WTC11 (cell line): ENCODE measurements at places on chromosomes 6 and 20.

DNA sequence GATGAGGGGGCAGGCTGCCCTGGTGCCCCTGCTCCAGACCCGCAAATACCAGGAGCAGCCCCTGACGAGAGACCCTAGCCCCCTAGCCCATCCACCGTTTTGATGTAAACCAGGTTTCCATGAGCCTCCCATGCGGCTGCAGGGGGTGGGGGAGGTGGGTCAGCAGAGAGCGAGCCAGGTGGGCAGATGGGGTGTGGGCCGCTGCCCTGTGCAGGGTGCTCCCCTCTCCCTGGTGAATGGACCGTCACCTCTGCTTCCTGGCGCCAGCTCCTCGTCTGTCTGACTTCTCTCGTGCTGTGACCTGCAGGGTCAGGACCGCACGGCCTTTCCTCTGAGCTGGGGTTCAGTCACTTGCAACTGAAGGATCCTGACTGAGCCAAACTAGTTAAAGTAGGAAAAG, 15.7 kb upstream of the BHLHE23 start:
- DNase-seq: peak; percentile 10

DNA sequence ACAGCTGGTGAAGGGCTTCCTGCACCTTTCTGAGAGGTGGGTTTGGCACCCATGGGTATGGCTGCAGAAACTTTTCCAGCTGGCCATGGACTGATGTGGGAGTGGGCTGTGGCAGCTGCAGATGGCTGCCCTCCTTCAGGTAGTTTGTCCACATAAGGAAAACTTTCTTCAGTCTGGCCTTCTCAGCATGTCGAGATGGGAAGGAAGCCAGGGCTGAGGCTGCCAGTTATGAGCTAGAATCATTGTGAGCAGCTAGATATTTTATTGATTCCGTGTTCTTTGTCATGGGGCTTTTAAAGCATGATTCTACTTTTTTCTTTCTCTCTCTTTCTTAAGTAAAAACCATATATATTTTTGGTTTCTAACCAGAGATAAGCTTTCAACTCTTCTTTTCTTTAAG, 16.6 kb downstream of the NKX2-4 start:
- DNase-seq: no peak

- no peak for DNase-seq
These were observed 6.0 kb downstream of the TLDC2 start for GRCh38 chr20:36881888-36882287.

DNA sequence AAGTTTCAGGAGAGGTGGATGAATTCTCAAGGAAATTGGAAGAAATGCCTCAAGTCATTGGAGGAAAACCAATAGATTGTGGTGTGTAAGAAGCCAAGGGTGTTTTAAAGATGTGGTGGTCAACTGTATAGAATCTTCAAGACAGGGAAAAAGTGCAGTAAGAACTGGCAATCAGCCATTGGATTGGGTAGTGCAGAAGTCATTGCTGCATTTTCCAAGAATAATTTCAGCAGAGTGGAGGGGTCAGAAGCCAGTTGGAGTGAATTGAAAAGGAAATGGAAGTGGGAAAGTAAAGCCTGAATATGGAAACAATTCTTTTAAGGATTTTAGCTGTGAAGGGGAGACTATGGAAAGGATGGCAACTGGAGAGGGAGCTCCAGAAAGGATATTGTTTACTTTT, 128.2 kb upstream of the TMEM170B start:
- no peak for DNase-seq

DNA sequence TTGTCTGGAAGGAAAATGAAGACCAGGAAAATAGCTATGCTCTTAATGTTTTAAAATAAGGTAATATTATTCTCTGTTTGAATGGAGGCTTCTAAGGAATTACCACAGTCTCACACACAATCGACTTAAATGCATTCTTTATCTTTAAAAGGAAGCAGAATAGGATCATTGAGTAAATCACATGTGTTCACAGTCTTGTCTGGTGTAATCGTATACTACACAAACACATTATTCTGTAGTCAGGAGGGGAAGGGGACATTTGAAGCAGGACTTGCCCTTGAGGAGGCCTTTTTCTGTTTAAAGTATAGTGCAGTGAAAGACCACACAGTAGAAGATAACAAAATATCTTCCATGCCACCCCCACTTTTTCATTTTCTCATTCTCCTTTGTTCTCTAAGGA, 20.6 kb upstream of the REV3L start:
- DNase-seq: no peak

- no peak for DNase-seq
These were observed 20.7 kb downstream of the C6orf15 start for GRCh38 chr6:31091680-31092079.

GRCh38 chr20:38291966-38292365, 12.0 kb upstream of the BPI start:
- DNase-seq: no peak

GRCh38 chr6:17059022-17059421, 42.8 kb upstream of the STMND1 start:
- no peak for DNase-seq

GRCh38 chr6:132764370-132764769, 6.7 kb upstream of the VNN2 start:
- no peak for DNase-seq

DNA sequence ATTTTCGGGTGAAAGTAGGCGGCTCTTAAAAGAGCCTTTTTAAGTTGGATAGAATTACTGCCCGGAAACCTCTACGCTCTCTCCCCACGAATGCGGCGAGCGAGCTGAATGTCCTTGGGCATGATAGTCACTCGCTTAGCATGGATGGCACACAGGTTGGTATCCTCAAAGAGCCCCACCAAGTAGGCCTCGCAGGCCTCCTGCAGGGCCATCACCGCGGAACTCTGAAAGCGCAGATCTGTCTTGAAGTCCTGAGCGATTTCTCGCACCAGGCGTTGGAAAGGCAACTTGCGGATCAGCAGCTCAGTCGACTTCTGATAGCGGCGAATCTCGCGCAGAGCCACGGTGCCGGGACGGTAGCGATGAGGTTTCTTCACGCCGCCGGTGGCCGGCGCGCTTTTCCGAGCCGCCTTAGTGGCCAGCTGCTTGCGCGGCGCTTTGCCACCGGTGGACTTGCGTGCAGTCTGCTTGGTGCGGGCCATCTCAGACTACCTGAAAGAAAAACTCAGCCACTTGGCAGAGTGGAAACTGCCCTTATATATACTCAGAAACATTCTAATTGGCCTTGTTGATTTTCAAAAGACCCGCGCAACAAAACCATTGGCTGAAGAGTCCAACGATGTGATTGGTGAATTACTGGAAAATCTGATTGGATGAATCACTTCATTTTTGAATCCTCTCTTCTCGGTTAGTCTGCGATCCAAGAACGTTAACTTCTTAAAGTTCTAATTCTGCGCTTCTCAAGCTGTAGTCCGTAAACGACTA, 93.9 kb upstream of the BTN3A2 start:
- peak; percentile 65 for DNase-seq

- no peak for DNase-seq
These were observed 44.3 kb downstream of the TRERF1 start for GRCh38 chr6:42407379-42407778.

- no peak for DNase-seq
These were observed 9.0 kb downstream of the RRBP1 start for GRCh38 chr20:17673084-17673483.

DNA sequence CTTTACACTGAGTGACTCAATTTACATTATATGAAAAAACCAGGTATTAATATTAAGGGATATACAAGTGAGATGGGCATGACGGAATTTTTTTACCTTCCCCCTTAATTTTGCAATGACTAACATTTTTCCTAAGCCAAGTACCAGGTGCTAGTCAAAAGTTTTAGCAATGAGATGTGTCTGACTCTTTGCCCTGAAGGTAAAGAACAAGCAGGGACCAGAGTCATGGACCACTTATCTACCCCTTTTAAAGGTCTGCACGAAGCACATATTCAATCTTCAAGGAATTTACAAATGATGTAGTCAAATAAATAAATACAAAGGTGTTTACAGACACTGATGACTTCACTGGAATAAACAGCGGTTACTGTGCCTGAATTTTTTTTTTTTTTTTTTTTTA, 1.4 kb downstream of the GLO1 start:
- no peak for DNase-seq

GRCh38 chr6:16405375-16405774, 167.0 kb downstream of the GMPR start:
- DNase-seq: no peak

DNA sequence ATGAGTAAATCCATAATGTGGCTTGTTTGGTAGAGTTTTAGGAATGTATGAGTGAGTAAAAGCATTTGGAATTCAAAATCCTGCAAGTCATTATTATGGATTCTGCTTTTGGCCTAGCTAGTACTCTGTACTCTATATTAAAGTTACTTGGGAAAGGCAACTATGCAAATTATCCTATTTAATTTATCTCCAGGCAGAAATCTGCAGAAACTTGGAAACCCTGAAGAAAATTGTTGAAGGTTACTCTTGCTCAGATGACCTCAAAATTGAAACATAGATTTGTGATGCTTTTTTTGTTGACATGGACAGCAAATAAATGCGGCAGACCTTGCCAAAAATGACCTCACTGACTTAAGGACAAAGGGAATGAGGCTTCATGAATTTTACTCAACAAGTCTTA, 477.1 kb upstream of the EYS start:
- no peak for DNase-seq

DNA sequence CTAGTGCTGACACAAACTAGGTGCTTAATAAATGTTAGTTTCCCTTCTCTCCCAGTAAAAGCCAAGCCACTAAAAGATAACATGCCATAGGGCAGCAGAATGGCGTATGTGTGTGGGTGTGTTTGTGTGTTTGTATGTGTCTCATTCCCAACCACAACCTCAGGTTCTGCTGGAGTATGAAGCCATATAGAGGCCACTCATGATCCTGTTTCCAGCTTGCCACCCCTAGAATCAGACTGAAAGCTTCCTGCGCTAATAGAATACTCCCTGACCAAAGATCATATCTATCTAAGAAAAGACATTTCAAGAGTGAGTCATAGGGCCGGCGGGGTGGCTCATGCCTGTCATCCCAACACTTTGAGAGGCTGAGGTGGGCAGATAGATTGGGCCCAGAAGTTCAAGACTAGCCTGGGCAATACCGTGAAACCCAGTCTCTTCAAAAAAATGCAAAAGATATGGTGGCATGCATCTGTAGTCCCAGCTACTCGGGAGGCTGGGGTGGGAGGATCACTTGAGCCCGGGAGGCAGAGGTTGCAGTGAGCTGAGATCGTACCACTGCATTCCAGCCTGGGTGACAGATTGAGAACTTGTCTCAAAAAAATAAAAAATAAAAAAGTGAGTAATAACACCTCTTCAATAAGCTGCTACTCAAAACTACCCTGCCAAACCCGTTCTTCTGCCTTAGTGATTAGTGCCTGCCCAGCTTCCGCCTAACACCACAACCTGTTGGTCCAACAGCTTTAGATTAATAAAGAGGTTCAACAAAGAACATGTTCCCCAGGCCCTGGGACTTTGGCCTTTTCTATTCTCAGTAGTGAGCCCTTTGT, 11.8 kb upstream of the SNRPC start:
- DNase-seq: no peak

- no peak for DNase-seq
These were observed 223.7 kb downstream of the DLL1 start for GRCh38 chr6:170067181-170067641.

DNA sequence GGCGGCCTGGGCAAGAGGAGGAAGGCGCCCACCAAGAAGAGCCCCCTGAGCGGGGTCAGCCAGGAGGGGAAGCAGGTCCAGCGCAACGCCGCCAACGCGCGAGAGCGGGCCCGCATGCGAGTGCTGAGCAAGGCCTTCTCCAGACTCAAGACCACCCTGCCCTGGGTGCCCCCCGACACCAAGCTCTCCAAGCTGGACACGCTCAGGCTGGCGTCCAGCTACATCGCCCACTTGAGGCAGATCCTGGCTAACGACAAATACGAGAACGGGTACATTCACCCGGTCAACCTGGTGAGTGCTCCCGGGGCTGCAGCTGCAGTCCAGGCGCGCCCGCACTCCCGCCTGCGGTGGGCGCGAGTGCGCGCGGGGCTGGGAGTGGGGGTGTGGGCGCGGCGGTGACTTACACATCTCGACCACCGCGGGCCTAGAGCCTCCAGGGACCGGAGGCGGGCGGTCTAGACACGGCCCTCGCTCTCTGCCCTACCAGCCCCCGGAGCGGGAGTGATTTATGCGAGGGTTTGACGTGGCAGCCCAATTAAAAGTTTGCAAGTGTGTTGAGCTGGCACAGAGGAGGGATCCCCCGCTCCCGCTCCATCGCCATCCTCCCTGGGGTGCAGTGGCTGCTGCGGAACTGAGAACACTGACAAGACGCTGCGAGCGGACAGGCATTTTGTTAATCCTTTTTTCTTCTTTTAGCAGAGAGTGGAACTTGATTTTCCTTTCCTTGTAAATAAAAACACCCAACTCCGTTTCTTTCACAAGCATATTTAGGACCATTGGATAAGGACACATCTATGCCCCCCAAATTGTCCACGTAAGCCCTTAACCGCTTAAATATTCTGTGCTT, 867 bp downstream of the TCF21 start:
- peak; percentile 62 for DNase-seq

- DNase-seq: peak; percentile 87
These were observed 86.2 kb downstream of the PLEKHG1 start for GRCh38 chr6:150685860-150686259.

GRCh38 chr6:88163616-88164015, 2.5 kb downstream of the CNR1 start:
- no peak for DNase-seq

DNA sequence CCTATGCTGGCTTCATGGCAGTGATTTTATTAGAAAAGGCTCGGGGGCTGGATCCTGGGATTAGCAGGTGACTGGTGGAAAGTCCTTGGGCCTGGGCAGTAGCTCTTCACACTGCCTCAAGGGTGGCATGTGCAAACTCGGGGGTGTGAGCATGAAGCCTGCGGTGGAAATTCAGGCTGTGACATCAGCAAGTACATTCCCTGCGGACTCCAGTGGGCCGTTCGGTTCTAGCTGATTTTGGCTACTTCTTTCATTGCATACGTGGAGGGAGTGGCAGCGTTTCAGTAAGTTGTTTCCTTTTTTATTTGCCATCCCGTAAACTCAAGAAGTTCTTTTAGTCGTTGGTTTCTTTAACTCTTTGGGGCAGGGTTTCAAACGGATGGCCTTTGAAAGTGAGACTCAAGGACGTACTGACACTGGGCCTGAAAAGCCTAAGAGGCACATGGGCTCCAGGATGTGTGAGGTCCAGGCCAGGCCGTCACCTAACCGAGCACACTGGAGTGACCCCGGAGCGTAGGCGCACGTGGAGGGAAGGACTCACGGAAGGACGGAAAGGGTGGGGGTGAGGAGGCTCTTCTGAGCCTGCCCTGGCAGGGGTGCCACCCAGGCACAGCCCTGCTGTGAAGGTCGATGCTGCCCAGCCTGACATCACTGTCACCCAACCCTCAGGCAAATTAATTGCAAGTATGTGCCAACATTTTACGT, 104.0 kb upstream of the FRMD1 start:
- no peak for DNase-seq

GRCh38 chr6:6407071-6407741, 86.7 kb upstream of the F13A1 start:
- no peak for DNase-seq

GRCh38 chr20:41154436-41155176, 17.3 kb downstream of the PLCG1 start:
- no peak for DNase-seq

DNA sequence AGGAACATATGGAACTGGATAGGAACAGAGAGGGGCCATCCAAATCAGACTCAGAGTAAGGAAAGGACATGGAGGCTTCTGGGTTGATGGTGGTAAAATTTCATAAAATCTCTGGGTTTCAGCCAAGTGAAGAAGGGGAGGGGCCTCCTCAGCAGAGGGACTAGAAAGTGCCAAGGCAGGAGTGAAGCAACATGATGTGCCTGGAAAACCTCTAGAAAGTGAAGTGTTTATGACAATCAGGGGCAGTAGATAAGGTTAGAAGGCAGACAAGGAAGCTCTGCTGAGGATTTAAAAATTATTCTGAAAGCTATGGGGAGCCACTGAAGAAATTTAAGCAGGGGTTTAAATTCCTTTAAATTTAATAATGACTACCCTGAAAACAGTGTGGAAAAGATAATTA, 126.0 kb upstream of the TENT5A start:
- DNase-seq: no peak
